ENCODE measurements at places on chromosomes 2 and 18. TPM values are rescaled to one million over a fixed set of nuclear protein-coding genes. Genes with fewer than 3 reads are reported as not detected.

GRCh38 chr18:9156604-9157249 lies 20.1 kb downstream of the ANKRD12 start:
- no peak for DNase-seq

- no peak for DNase-seq
These were observed 10.4 kb downstream of the STON1 start for GRCh38 chr2:48540237-48540935.

The KLHL41 gene
- 2.8 TPM for total RNA-seq

The CABYR gene
- total RNA-seq, result 3.7 TPM

The IL18R1 gene
- 9.4 TPM for total RNA-seq
